Activated B cell treated with CpG ODN at 0.5 μM for 24 hours (primary cell): ENCODE measurements at places on chromosomes 5 and 9. TPM values are rescaled to one million over a fixed set of nuclear protein-coding genes. Genes with fewer than 3 reads are reported as not detected.

The CSF1R gene
- total RNA-seq = 0.44 and 0.69 TPM in 2 replicates

- no peak for DNase-seq
- H3K4me1 ChIP-seq = no peaks in the 10 kb centered on the region
- H3K27me3 ChIP-seq = no peaks in the 10 kb centered on the region
- no peak overlapping the region for H3K4me3 ChIP-seq
- H3K27ac ChIP-seq = no peak overlapping the region
Measured at GRCh38 chr5:9817819-9818218, 187.7 kb upstream of the TAS2R1 start.

GRCh38 chr5:170805666-170806065, 22.1 kb downstream of the GABRP start:
- H3K4me3 ChIP-seq = no peak overlapping the region
- no peak for DNase-seq
- H3K4me1 ChIP-seq = no peaks in the 10 kb centered on the region
- no peaks in the 10 kb centered on the region for H3K36me3 ChIP-seq

- DNase-seq = no peak
- no peaks in the 10 kb centered on the region for H3K4me1 ChIP-seq
- no peak overlapping the region for H3K4me3 ChIP-seq
- H3K27me3 ChIP-seq = no peaks in the 10 kb centered on the region
- no peaks in the 10 kb centered on the region for H3K36me3 ChIP-seq
- H3K27ac ChIP-seq = no peak overlapping the region
Measured at GRCh38 chr5:117547192-117547591, 972.6 kb upstream of the SEMA6A start.

- DNase-seq = no peak
- no peak overlapping the region for H3K4me3 ChIP-seq
- H3K36me3 ChIP-seq = no peaks in the 10 kb centered on the region
- H3K4me1 ChIP-seq = no peaks in the 10 kb centered on the region
- H3K27me3 ChIP-seq = peaks cover 6% of the 10 kb centered on the region
- no peak overlapping the region for H3K27ac ChIP-seq
Measured at GRCh38 chr9:87991151-87991870, 17.0 kb upstream of the CDK20 start.

DNA sequence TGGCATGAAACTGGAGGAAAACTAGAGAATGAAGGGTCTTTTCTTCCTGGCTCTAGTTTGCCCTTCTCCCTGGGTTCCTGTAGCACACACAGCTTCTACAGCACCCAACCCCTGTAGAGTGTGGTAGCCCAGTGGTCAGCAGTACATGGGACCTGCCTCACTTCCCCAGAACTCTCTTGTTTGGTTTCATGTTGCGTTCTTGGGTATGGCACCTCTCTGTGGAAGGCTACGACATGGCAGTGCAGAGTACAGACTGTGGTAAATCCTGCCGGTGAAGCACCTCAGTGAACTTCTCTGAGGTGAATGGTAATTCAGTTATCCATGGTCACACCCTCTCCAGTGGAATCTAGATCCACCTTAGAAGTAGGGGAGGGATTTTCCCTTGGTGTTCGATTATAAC, 105.5 kb downstream of the TLR4 start:
- peaks cover 2% of the 10 kb centered on the region for H3K4me1 ChIP-seq
- no peaks in the 10 kb centered on the region for H3K36me3 ChIP-seq
- no peak overlapping the region for H3K4me3 ChIP-seq
- H3K27me3 ChIP-seq = peaks cover 42% of the 10 kb centered on the region
